ENCODE measurements at places on chromosomes 5 and 9.

- DNase-seq, result no peak
Observed at GRCh38 chr9:33868440-33868973, 51.5 kb downstream of the UBE2R2 start.

DNA sequence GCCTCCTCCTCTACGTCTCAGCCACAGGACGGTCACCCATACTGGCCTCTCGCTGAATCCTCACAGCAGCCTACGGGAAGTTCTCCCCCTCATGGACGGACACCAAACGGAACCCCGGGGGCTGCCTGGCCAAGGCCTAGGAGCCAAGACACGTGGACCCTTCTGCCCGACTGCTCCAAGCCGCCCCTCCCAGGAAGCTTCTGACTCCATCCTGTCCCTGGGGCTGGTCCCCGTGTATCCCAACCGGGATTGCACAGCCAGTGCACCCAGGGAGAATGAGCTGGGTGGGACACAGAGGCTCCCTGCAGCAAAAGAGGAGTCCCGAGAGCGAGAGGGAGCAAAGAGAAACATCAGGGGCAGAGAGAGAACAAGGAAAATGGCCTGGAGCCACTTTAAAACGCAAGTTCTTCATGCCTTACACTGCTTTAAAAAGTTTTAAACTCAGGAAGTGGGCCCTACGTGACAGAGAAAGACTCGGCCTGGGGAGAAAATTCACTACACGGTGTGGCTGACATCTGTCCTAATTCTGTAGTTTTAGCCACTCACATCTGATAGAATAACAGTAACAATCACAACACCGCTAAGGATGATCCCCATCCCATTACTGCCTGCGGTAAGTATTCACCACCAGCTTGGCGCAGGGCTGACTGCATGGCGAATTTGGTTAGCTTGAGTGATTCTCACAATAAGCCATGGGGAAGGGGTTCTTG lies 3.0 kb downstream of the FAM78A start:
- DNase-seq, result no peak

GRCh38 chr5:123543438-123543837 lies 31.5 kb downstream of the CSNK1G3 start:
- DNase-seq, result no peak

DNA sequence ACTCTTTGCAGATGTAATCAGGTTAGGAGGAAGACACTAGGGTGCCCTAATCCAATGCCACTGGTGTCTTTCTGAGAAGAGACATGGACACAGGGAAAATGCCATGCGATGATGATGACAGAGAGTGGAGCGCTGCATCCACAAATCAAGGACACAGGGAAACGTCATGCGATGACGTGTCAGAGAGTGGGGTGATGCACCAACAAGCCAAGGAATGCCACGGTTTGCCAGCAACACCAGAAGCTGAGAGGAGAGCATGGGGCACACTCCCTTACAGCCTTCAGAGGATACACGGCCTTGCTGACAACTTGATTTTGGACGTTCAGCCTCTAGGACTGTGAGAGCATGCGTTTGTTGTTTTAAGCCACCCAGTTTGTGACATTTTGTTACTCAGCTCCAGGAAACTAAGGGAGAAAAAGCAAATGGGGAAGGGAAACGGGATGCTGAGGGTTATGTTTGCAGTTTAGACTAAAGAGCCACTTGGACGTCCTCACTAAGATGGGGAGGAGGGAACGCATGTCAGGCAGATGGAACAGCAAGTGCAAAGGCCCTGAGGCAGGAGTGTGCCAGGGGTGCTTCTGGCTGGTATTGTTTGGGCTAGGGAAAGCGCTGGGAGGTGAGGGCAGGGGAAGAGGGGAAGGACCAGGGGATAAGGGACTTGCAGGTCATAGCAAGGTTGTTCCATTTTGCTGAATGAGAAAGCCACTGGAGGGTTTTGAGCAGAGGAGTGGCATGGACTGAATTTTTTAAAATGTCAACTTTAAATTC lies 2.5 kb upstream of the TENT4A start:
- DNase-seq, result no peak

- DNase-seq, result no peak
Observed at GRCh38 chr5:102715082-102715807, 39.9 kb upstream of the PAM start.

GRCh38 chr5:90173299-90174030 lies 236.1 kb downstream of the CETN3 start:
- DNase-seq, result no peak

DNA sequence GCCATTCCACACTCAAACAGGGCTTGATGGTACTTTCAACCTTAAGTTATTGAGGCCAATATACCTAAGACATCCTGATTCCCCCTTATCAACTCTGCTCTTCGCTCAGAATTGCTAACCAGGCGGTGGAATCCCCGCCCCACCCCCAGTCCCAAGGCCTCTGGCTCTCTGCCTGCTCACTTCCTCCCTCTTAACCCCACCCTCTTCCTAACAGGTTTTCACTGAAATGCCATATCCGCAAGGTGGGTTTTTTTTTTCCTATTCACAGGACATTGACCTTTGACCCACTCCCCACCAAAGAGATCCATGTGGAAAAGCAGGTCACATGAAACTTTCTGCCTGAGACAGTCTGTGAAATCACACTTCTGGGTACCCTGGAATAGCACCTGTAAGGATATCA lies 66.6 kb upstream of the IFNK start:
- DNase-seq, result no peak

DNA sequence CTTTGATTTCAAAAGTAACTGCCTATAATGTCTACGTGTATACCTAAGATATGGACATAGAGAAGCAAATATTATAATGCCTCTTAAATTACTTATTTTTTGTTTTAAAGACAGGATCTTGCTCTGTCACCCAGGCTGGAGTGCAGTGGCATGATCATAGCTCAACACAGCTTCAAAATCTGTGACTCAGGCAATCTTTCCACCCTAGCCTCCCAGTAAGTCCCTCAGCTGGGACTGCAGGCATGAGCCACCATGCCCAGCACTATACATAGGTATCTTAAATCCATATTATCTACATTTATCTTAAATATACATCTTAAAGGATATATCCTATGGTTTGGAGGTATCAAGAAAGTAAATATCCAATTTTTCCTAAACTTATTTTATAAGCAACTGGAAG lies 261.2 kb downstream of the ARL15 start:
- DNase-seq, result no peak

GRCh38 chr9:96858670-96859069 lies 4.4 kb upstream of the ZNF782 start:
- DNase-seq, result no peak

GRCh38 chr9:99184110-99184474 lies 37.6 kb downstream of the ALG2 start:
- DNase-seq, result no peak

DNA sequence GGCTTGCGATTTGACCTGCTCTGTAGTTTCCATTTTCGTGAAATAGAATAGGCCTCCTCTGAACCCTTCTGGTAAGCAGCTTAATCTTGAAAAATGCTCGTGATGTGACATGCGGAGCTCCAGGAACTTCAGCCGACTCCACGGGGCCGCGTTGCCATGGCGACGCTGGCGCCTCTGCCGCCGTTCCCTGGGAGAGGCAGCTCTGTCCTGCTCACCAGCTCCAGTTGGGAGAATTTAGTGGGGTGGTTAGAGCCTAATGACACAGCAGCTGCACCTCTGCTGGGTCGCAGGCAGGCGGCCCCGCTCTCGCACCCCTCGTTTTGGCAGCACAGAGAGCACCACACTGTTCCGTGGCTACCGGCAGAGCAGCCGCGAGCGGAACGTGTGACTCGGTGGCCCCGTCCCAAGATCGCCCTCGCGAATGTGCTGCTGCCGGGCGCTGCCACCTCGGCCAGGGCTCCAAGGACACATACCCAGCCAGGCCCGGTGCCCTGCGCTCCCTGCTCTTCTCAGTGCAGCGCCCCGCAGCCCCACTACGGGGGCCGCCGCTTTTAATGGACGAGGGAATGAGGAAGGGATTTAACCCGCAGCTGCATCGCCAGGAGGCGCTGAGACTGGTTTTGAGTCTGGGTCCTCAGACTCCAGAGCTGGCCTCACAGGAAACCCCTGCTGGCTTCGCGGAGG lies 131.2 kb upstream of the LMX1B start:
- no peak for DNase-seq

DNA sequence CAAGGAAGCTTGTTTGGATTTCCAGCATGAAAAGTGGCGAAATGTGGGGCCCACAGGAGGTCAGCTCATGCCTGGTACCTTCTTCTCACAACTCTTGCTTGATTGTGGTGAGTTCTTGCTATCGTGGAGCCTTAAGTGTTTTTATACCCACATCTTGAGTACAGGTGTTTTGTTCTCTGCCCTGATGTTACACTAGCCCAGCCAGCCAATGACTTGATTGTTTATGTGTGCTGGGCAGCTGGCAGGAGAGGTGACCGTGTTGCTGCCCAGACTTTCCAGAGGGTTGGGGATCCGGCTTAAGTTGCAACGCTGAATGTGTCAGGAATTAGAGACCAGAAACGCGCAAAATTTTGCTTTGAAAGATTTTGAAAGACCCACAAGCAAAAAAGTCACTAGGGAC lies 24.0 kb upstream of the TPPP start:
- no peak for DNase-seq

- no peak for DNase-seq
Observed at GRCh38 chr5:56037531-56038010, 42.8 kb upstream of the IL6ST start.

GRCh38 chr5:40834849-40835787 lies at the start of gene RPL37:
RPL37 (minus strand) TSS chr5:40835222; CDS start chr5:40835185, 37 bp downstream.
- DNase-seq, result peak; percentile 93

DNA sequence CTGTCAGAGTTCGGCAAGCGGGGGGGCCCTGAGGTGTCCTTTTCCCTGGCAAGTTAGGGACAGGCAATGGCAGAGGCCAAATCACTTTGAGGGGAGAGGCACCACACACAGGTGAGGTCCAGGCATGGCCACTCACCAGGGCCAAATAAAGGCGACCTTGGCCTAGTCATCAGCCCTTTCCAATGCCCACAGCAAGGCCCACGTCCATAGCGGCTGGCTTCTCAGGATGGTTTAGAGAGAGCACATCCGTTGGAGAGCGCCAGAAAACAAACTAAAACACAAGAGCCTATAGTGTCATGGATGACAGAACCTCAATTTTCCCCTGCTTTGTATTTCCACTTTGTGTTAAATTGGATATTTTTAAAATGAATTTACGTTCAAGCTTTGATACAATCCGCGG lies 7.0 kb downstream of the CCNJL start:
- DNase-seq, result no peak

- DNase-seq, result no peak
Observed at GRCh38 chr9:95305770-95306492, 11.6 kb downstream of the FANCC start.

GRCh38 chr5:141488591-141489561 lies at the start of gene PCDHGC5:
PCDHGC5 (plus strand) TSS chr5:141489081; CDS start chr5:141489241, 160 bp downstream.
- no peak for DNase-seq

DNA sequence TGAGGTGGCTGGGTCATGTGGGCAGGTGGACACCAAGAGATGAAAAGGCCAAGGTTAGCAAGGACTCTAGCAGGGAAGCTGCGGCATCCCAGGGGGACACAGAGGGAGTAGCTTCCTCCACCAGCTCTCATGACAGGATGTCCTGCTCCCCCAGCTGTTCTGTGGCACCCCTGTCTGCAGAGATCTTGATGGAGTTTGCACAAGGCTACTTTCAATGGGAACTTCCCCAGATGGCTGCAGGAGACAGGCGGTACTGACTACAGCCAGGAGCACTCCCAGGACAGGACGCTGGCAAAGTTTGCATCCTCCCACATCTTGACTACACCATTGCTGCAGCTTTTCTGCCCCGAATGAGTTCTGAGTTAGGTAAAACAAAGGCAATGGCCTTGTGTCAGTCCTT lies 312.8 kb downstream of the TLE4 start:
- DNase-seq, result no peak

GRCh38 chr9:137049544-137050449 lies 3.8 kb upstream of the NPDC1 start:
- peak; percentile 64 for DNase-seq

DNA sequence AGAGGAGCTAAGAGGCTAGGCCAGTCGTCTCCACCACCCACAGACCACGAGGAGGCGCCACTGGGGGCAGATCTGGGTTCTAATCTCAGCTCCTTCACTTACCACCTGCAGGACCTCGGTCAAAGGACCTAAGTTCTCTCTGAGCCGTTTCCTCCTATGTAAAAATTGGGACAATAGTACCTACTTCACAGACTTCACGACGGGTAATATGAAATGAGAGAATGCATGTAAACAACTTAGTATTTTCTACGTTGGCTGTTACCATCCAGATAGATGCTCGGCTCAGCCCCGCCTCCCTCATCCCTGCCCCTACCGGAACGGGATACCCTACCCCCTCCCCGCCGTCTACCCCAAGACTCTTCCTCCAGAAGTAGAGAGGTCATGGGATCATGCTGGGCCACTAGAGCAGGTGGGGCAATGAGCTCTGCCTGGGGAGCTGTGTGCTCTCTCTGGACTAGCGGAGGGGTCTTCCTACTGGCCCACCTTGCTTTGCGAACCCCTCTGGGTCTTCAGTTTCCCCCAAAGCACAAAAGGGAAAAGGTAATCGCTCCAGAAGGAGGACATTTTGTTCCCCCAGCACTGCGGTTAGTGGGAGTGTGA lies 541 bp downstream of the GNPDA1 start:
- DNase-seq, result peak; percentile 55

DNA sequence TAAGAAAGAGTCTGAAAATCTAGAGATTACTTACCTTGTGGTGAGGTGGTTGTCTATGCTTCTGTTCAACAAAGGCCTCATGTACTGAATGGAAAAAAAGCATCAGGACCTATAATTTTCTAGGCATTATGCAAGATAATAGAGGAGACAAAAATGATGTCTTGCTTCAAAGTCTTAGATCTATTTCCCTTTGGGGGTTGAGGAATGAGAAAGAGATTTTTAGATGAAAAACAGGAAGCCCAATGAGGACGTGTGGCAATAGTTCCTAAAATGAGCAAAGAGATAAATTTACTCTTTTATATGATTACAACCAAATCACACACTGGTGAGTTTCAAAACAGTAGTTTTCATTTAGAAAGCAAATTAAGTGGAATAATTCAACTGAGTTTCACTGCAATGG lies 99.5 kb downstream of the GHR start:
- DNase-seq, result no peak

GRCh38 chr5:11733185-11733839 lies 170.9 kb downstream of the CTNND2 start:
- no peak for DNase-seq

DNA sequence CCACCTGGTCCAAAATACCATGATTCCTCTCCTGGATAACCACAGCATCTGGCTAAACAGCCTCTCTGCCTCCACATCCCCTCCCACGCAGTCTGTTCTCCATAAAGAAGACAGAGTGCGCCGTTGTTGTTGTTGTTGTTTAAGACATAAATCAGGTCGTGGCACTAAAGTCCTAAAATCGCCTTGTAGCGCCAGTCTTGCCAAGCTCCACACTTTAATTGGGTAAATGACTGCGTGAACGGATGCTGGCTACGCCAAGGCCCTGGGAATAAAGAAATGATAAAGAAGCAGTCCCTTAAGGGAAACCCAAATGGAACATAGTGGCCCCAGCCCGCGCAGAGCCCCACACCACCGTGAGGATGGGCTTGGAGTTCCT lies 364 bp upstream of the SFXN1 start:
- DNase-seq, result no peak

GRCh38 chr5:176503496-176503895 lies 33.7 kb downstream of the RNF44 start:
- no peak for DNase-seq
